ENCODE measurements at places on chromosomes 4 and X.

- DNase-seq: no peak
These were observed 32.8 kb upstream of the JAKMIP1 start for GRCh38 chr4:6232836-6233785.

DNA sequence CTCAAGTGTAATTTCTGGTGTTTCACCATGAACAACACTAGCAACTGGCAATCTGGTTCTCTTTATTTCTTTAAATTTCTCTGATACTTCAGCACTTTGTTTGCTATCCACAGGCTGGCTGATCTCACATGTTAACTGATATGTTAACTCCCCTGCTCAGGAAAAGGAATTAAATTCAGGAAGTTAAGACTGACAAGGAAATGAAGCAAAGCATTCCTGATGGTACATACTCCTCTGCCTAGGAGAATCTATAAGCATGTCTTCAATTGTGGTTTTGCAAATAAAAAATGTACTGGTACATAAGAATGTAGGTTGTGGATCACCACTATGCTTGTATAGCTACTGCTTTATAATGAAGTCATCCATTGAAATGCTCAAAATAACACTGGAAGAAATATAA, 1119.2 kb upstream of the INTU start:
- no peak for DNase-seq

- DNase-seq: no peak
These were observed 21.1 kb upstream of the LUZP4 start for GRCh38 chrX:115268421-115268820.

DNA sequence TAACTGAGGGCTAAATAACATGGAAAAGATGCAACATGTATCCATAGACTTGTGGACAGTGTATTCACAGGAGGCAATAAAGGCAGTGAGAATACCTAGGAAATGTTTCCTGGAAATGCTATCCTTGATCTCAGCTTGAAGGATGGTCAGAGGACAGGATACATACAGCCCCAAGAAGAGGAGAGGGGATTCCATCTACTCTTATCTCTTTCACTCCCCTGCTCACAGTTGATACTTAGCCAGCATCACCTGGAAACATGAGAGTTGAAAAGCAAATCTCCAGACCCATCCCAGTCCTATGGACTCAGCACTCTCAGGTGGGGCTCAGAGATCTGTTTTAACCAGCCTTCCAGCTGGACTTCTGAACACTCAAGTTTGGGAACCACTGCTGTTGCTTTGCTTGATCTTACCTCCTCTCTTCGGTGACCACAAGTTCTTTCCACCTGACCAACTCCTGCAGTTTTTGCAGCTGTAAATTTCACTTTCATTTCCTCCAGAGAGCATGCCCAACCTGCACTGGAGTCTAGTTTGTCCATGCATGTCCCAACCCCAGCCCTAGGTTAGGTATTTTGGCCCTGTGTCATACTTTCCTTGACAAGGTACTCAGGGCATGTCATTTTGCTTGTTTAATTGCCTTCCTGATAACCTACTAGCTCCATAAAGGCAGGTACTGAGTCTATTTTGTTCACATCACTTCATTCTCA, 10.4 kb downstream of the RELL1 start:
- DNase-seq: no peak

GRCh38 chrX:134875671-134876070, 115.1 kb upstream of the SMIM10 start:
- DNase-seq: no peak

GRCh38 chrX:28016823-28017222, 35.6 kb upstream of the DCAF8L1 start:
- DNase-seq: no peak

GRCh38 chr4:73704314-73705055, 35.9 kb upstream of the CXCL8 start:
- no peak for DNase-seq

DNA sequence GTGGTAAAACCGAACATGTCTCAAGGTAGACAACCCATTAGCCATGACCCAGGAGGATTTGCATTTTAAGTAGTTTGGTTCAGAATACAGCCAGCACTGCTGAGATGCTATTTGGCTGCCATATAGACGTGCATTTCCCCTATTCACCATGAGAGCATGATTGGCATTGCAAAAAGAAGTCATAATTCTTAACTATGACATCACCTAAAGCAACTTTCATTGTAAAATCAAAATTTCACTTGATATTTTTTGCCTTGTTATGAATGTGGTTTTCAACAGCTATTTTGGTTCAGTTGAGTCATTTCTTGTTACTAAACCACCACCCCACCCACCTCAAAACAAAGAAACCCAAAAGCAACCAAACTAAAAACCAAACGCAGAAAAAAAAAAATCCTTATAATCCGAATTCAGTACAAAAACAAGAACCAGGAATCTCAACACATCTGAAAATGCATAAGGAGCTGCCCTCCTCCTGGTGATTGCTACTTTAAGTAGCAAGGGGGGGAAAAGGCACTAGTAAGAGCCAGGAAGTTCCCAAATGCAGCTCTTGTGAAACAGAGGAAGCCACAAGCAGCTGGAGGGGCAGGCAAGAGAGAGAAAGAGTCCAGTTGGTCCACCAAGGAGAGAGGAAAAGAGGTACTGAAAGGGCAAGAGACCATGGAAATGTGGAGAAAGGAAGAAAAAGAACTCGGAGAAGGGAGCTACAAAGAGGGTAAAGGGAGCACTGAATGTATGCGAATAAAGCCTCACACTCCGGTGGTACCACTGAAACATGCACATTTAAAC, 3.1 kb downstream of the SLITRK4 start:
- no peak for DNase-seq

- DNase-seq: no peak
These were observed 12.6 kb downstream of the TENT5D start for GRCh38 chrX:80432863-80433262.

DNA sequence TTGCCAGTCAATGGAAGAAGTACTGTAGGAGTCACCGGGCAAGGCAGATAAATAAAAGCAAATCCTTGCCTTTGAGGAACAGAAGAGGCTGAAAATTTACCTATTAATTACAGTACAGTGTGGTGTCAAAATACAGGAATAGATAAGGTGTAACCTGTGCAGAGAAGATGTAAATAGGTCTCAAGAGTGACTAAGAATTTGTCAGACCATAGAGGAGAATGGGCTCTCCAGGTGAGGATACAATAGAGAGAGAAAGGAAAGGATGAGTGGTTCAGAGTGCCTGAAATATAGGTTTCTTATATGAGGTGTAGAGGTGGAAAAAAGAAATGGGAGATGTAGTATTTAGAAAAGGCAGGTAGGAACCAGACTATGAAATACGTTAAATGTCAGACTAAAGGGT, 801 bp upstream of the ZC4H2 start:
- no peak for DNase-seq

DNA sequence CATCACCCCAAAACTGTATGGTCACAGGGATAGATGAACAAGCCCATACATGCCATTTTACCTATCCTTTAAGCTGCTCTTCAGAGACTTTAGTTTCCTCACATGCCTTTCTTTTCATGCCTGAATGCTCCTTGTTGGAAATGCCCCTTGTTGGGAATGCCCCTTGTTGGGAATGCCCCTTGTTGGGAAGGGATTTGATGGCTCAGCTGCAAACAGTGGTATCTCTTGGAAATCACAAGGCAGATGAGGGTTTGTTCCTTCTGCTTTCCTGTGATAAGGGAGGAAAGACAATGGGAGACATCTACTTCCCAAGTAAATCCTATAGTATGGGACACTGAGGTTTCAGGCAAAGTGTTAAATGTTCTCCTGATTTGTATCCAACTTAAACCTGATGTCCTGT, 11.5 kb downstream of the CXCL2 start:
- no peak for DNase-seq

GRCh38 chr4:93072292-93072691, 756.3 kb upstream of the ATOH1 start:
- DNase-seq: no peak

DNA sequence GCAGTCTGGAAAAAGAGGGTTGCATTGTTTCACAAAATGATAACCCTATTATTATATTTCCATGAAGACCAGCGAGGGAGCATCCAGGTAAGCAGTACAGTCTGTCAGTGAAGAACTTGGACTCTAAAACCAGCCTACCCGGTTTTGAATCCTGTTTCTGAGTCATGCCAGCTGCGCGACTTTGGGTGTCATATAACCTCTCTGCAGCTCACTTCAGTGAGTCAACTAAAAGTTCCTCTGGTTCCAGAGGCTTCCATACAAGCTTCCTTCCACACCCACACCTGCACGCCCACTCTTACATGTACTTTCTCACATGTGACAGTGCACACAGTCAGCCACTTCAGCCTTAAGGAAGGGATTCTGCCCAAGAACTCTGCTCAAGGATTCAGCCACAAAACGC, 49.8 kb upstream of the PRPS2 start:
- no peak for DNase-seq

GRCh38 chrX:56726605-56727004, 2.4 kb upstream of the NBDY start:
- no peak for DNase-seq

- DNase-seq: no peak
These were observed 12.0 kb upstream of the MAP7D2 start for GRCh38 chrX:20128670-20129069.

DNA sequence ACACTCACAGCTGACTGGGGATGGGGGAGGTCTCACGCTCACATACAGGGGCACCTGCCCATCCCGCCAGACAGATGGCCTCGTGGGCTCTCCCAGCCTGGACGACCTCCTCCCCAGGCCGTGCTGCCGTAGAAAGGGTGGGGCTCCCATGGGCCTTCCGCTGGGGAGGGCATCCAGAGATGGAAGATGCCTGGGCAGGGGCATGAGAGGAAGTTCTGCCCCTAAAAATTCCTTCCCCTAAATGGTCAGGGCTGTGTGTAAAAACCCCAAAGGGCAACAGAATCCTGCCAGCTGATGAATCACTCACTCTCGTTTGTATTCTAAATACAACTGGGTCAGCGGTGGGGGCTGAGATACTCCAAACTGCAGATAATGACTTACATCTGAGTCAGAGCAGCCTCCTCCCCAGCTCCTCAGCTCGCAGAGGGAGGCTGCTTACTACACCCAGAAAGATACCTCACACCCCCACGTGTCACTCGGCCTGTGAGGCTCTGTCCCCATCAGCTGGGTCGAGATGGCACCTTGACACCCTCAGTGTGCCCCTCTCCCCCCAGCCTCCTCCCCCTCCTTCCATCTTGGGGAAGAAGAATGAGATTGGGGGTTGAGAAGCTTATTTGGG, 10.1 kb downstream of the WDR1 start:
- DNase-seq: peak; percentile 85

DNA sequence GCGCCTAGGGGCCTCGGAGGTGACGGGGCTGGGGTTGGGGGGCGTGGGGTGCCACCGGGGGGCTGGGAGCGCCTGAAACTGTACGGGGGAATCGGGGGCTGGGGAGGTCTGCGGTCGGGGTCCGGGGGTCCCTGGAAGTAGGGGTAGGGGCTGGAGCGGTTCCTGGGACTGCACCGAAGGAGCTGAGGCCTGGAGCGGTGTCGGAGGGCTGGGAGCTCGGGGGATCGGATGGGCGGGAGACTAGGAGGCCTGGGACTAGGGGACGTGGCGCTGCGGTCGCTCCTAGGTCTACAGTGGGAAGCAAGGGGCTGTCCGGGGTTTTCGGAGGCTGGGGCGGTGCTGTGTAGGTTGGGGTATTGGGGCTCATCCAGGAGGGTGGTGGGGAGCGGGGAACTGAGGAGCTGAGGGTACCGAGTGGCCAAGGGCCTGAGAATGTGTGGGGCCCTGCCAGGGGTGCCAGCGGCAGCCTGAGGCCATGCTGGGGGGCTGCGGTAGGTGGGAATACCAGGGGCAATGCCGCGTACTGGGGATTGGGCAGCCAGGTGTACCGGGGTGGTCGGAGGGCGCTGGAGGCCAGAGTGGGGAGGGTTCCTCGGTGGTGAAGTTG, 562 bp downstream of the AKAP17A start:
- DNase-seq: peak; percentile 26

DNA sequence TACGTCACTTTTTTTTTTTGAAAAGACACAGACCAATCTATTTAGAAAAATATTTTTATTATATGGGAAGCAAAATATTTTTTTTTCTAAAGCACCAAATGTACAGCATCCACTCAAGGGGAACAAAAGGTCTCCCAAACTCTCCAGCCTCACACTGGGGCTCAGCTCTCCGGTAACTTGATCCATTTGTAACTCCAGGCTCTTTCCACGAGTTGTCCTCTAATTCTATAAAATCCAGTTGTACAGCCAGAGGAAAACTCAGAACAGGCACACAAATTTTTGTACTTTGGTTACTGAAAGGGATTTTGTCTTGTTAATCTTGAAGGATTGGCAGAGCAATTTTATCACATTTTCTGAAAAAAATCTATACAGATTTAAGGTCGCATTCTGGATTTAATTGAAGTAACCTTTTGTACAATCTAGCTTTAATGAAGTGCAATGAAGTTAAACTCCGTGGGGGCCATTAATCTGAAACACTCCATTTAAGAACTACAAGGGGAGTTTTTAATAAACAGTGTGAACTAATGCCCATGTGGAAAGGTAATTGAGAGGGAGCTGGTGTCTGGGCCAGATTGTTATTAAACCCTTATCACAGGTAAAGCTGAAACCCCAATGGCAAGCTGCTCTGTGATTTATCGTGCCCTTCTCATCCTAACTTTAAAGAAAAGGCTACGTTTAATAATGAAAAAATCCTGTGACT, 161.2 kb upstream of the FRG1 start:
- DNase-seq: no peak

DNA sequence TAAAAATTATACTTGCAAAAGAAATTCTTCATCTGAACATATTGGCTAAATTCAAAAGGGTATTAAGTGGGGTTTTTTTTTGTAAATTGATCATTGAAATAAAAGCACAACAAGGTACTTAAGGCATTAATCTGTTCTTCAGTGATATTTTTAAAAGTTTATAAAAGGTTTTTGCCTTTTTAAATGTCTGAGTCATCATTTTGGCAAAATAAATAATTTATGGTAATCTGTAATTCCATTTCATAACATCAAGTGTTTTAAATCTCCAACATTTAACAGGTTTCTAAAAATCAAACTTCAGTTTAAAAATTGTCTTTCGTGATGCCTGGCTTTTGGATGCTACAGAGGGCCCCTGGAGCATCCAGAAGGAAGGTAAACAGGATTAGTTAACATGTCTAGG, 27.4 kb downstream of the NLRP2B start:
- no peak for DNase-seq

- DNase-seq: peak; percentile 16
These were observed 29.1 kb downstream of the TTC29 start for GRCh38 chr4:146916479-146917076.

- no peak for DNase-seq
These were observed 100.6 kb downstream of the KCNIP4 start for GRCh38 chr4:21848021-21848420.

DNA sequence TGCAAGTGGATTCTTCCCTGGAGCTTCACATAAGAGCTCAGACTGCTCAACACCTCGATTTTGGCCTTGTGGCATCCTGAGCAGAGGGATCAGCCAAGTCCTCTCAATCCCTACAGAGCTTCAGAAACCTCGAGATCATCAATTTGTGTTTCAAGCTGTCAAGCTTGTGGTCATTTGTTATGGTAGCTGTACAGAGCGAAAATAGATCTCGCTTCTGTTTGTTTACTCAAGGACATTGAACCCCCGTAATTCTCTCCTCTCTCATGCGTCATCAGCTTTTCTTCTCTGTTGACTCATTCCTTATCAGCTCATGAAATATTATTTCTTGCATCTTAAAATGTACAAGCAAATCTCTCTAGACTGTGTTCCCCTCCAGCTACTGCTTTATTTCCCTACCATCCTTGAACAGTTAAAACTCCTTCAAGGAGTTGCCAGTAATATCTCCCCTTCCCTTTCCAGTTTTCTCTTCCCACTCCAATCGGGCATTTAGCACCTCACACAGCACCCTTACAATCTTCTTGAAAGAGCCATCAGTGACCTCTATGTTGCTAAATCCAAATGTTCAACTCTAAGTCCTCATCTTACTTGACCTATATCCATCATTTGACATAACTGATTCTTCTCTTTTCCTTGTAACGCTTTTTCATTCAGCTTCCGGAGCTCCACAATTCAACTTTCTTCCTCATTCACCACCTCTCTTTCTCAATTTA, 106.2 kb upstream of the FAT1 start:
- DNase-seq: no peak

Data from activated CD4-positive, alpha-beta T cell treated with anti-CD3 and anti-CD28 coated beads for 48 hours (primary cell).